NCI-H446 treated with DMSO at 0.1 percent for 48 hours (cell line): ENCODE measurements at places on chromosomes 12 and 14.

- DNase-seq, result peak; percentile 29
Measured at GRCh38 chr12:45130881-45131281, 80.0 kb upstream of the DBX2 start.

GRCh38 chr14:24234095-24235005, 1.6 kb downstream of the GMPR2 start:
- DNase-seq, result no peak

DNA sequence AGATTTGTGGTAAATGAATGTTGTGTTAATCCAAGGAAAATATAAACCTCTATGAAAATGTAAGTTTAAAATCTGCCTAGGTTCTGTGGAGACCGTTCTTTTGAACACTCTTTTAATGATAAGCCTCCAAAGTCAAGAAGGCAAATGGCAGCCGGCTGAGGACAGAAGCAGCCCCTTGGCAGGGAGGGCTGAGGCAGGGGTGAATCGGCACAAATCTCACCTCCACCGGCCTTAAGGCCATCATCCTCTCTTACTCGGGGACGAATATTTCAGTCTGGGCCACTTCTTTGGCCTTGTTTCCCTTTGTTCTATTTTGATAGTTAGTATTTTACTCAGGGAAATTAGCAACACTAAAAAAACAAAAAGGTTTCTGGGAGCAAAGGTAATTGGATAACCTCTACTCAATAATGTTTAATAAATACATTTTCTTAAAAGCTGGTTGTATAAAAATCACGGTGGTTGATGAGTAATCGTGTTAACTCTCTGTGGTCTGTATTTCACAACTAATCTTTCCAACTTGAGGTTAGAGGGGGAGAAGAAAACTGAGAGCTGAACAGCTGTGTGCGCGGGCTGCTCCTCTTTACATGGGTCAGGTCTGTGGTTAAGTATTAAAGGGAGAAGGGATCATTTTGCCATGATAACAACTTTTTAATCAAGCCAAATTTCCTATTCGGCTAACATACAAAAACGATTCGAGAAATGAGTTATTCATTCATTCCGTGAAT, 18.6 kb downstream of the LGMN start:
- no peak for DNase-seq

DNA sequence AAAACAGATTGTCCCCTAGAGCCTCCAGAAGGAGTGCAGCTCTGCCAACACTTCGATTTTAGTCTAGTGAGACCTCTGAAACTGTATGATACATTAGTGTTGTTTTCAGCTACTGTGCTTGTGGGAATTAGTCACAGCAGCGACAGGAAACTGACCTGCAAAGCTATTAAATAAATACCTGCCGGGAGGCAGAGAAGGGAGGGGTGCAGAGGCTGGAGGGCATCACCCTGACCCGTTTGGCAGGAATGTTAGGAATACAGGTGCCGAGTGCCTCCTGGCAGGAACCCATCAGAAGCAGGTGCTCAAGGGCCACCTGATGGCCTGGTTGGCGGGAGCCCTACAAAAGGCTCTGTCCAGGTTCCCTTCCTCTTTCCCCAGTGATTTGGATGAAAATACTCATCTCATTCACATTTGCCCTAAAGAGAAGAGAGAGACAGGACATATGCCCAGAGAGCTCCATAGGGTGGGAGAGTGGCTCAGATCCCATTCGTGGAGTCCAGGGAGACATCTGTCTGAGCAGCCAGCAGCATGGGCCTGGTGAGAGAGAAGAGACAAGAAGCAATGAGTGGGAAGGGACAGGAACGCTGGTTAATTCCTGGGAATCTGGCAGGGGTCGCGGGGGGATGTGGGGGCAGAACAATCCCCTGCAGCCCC, 44.6 kb downstream of the C14orf132 start:
- DNase-seq, result no peak

DNA sequence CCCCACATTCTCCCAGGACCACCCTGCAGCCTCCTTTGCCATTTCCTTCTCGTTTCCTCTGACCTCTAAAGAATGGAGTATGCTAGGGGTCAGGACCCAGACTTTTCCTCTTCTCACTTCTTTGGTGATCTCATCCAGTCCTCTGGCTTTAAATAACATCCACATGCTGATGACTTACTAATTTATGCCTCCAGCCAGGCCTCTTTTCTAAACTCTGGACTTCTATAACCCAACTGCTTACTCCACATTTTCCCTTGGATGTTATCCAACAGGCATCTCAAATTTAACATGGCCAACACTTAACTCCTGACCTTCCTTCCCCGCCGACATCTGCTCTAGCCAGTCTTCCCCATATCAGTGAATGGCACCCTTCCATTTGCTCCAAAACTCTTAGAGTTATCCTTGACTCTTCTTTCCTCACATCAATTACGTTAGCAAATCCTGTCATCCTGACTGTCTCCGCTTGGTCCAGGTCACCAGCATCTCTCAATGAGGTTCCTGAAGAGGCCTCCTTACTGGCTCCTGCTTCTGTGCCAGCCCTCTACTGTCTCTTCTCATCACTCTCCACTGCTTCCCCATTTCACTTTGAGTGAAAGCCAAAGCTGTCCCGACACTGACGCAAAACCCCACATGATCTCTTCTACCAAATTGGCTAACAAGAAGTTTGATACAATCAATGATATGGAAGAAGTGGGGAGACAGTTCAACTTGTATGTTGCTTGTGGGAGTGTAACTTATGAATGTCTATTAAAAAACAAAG, 42.7 kb downstream of the TMBIM6 start:
- no peak for DNase-seq

GRCh38 chr14:92500491-92500941, 13.1 kb upstream of the RIN3 start:
- no peak for DNase-seq

- DNase-seq, result no peak
Measured at GRCh38 chr14:33794791-33795305, 156.0 kb downstream of the EGLN3 start.

GRCh38 chr12:50711121-50711520, 52.8 kb upstream of the ATF1 start:
- no peak for DNase-seq

DNA sequence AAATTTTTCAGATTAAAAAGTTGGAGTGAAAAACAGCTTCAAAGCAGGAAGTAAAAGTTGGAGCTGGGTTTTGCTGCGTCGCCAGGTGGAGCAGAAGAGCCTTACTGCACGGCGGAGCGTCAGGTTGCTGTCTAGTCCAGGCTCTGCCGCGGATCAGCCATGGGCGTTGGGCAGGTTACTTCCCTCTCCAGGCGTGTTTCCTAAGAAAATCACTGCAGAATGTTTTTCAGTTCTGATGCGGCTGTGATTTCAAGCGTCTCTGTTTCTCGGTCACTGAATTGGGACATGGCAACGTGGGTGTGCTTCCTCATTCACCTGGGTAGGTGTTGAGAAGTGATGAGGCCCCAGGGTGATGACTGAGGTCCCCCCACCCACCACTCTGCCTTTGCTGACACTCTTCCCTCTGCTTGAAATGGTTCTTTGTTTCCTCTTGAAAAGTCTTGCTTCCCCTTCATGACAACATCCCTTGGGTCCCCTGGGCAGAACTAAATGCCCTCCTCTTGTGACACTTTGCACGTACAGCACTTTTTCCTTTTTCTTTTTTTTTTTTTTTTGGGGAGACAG, 7.6 kb downstream of the EVL start:
- no peak for DNase-seq

- no peak for DNase-seq
Measured at GRCh38 chr14:24052656-24053547, 1.1 kb downstream of the CARMIL3 start.
